ENCODE measurements at places on chromosomes 5 and 9. TPM values are rescaled to one million over a fixed set of nuclear protein-coding genes. Genes with fewer than 3 reads are reported as not detected.

Gene ZFAND5
- 172 TPM for total RNA-seq

- no peaks in the 10 kb centered on the region for H3K36me3 ChIP-seq
- H3K27ac ChIP-seq = no peak overlapping the region
- no peak for DNase-seq
- no peaks in the 10 kb centered on the region for H3K4me1 ChIP-seq
- H3K27me3 ChIP-seq = no peaks in the 10 kb centered on the region
- no peak overlapping the region for H3K4me3 ChIP-seq
These were observed 316.1 kb downstream of the CDK5RAP2 start for GRCh38 chr9:120263836-120264235.

DNA sequence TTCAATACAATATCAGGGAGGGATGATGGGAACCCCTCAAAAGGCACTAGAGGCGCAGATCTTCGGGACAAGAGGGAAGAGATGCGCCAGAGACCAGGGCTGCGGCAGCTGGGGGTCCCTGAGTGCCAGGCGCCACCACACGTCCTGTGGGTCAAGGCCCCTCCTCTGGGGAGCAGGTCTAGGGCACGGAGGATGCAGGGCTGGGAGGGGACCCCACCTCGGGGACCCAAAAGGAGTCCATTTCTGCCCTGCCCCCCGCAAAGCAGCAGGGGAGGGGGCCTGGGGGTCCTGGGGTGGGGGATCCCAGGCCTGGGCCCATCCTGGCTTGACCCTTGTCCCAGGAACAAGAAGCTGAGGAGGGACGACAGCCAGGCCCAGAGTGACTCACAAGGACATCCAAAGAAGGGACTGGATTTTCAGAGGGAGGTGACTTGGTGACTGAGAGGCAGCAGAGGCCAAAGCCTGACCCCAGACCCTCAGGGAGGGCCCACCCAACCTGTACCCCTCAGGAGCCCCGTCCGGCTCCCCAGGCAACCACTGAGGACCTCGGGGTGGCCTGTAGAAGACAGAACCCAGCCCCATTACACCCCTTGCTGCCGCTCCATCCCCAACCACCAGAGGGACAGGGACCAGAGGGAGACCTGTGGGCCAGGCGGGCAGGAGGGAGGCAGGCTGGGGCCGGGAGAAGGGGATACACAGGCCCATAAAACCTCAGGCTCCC, 54.2 kb downstream of the LRSAM1 start:
- no peak overlapping the region for H3K4me3 ChIP-seq
- peaks cover 42% of the 10 kb centered on the region for H3K36me3 ChIP-seq
- no peaks in the 10 kb centered on the region for H3K27me3 ChIP-seq
- DNase-seq = no peak

Gene LCN15
- not detected for total RNA-seq

GRCh38 chr9:76580820-76581219, 121.8 kb downstream of the GCNT1 start:
- H3K27me3 ChIP-seq = no peaks in the 10 kb centered on the region
- DNase-seq = no peak
- H3K4me1 ChIP-seq = peaks cover 28% of the 10 kb centered on the region
- no peak overlapping the region for H3K4me3 ChIP-seq
- H3K36me3 ChIP-seq = no peaks in the 10 kb centered on the region
- no peak overlapping the region for H3K27ac ChIP-seq

- DNase-seq = no peak
- H3K27me3 ChIP-seq = no peaks in the 10 kb centered on the region
- no peaks in the 10 kb centered on the region for H3K36me3 ChIP-seq
- H3K27ac ChIP-seq = no peak overlapping the region
- no peak overlapping the region for H3K4me3 ChIP-seq
- H3K4me1 ChIP-seq = no peaks in the 10 kb centered on the region
These were observed 134.1 kb downstream of the TRPM6 start for GRCh38 chr9:74753650-74754049.

GRCh38 chr5:2739360-2740050, 12.0 kb downstream of the IRX2 start:
- H3K4me3 ChIP-seq = peak overlapping the region; percentile 55
- no peak for DNase-seq
- H3K36me3 ChIP-seq = no peaks in the 10 kb centered on the region
- H3K4me1 ChIP-seq = peaks cover 15% of the 10 kb centered on the region

DNA sequence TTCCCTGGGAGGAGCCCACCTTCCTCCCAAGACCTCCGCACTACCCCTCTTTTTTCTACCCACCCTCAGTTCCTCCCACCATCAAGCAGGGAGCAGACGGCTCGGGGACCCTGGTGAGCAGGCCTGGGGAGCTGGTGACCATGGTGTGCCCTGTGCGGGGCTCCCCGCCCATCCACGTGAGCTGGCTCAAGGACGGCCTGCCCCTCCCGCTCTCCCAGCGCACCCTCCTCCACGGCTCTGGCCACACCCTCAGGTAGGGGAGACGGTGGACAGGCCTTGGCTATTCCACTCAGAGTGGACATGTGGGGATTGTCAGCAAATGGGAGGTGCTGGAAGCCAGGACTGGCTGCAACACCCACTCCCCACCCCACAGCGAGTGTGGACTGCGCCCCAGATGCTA, 52.9 kb upstream of the ASS1 start:
- no peaks in the 10 kb centered on the region for H3K36me3 ChIP-seq
- H3K4me1 ChIP-seq = no peaks in the 10 kb centered on the region
- no peak for DNase-seq
- H3K4me3 ChIP-seq = no peak overlapping the region
- no peaks in the 10 kb centered on the region for H3K27me3 ChIP-seq

GRCh38 chr9:136662326-136662655, 425 bp upstream of the EGFL7 start:
- H3K36me3 ChIP-seq = no peaks in the 10 kb centered on the region
- no peak overlapping the region for H3K4me3 ChIP-seq
- DNase-seq = no peak
- no peaks in the 10 kb centered on the region for H3K27me3 ChIP-seq
- peaks cover 10% of the 10 kb centered on the region for H3K4me1 ChIP-seq
- no peak overlapping the region for H3K27ac ChIP-seq

DNA sequence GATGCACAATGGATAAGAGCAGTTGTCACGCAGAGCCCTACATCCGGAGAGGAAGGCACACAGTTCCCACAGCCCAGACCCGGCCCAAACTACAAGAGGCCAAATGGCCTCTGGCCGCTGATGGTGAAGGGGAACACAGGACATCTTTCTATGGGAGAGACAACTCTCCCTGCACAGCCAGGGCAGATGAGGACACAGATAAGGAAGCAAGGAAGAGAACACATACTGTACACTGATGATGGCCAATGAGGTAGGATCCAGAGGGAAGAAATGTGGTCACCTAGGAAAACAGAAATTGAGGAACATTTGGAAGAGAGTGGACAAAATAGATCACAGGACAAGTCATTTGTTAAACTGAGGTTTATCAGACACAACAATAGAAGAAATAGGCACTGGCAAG, 28.4 kb upstream of the SMIM32 start:
- H3K4me3 ChIP-seq = no peak overlapping the region
- H3K27me3 ChIP-seq = no peaks in the 10 kb centered on the region
- H3K27ac ChIP-seq = no peak overlapping the region
- DNase-seq = no peak
- no peaks in the 10 kb centered on the region for H3K4me1 ChIP-seq
- H3K36me3 ChIP-seq = no peaks in the 10 kb centered on the region

DNA sequence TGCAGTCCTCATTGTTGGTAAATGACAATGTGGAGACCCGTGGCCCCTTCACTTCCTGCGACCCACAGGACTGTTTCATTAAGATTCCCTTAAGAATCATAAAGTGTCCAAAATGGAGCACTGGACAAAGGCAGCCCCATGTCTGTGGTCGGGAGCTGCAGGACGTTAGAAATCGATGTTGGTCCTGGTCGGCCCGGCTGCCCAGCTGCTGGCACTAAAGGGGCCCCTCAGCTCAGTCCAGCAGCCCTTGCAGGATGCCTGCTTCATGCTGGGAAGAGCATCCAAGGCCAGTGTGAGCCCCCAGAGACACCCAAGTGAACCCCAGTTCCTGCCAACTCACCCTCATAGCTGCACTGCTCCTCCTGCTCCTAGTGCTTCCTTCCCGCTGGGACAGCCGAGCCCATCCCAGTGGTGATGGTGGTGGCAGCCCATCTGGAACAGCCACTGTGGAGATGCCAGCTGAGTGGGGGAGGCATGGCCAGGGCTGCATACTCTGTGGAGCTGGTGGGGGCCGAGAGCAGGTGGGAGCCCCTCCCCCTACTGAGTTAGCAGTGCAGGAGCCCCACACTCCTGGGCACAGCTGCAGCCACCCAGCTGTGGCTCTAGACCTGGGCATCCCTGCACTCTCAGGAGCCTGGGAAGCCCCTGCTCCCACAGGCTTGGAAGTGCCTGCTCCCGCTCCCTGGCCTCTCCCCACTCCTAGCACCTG, 168.0 kb upstream of the IRX2 start:
- no peaks in the 10 kb centered on the region for H3K36me3 ChIP-seq
- no peak for DNase-seq
- no peaks in the 10 kb centered on the region for H3K27me3 ChIP-seq
- H3K4me3 ChIP-seq = no peak overlapping the region
- no peaks in the 10 kb centered on the region for H3K4me1 ChIP-seq

GRCh38 chr9:131583836-131584555, 38.7 kb downstream of the PRRT1B start:
- peaks cover 12% of the 10 kb centered on the region for H3K36me3 ChIP-seq
- H3K4me1 ChIP-seq = no peaks in the 10 kb centered on the region
- no peak overlapping the region for H3K27ac ChIP-seq
- DNase-seq = no peak
- no peaks in the 10 kb centered on the region for H3K27me3 ChIP-seq

Gene FAM81B
- 1.3 TPM for total RNA-seq

- no peak for DNase-seq
- no peak overlapping the region for H3K27ac ChIP-seq
- H3K36me3 ChIP-seq = no peaks in the 10 kb centered on the region
These were observed 452.0 kb downstream of the ENC1 start for GRCh38 chr5:74188351-74189105.

DNA sequence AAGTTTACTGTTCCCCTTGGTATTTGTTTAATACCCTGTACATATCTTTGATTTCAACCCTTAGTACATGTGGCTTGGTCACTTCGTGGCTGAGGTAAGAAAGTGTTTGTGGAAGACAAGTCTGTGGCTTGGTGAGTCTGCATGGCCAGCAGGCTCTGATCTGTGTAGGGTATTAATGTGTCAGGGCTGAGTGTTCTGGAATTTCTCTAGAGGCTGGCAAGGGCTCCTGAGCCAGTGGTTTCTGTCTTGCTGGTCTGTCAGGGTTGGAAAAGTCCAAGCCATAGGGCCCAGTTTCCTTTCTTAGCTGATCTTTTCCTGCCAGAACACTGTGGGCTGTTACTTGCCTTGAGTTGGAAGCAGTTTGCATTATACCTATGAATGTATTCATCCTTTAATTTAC, 48.0 kb upstream of the FBXL7 start:
- no peaks in the 10 kb centered on the region for H3K27me3 ChIP-seq
- H3K4me1 ChIP-seq = no peaks in the 10 kb centered on the region
- H3K36me3 ChIP-seq = no peaks in the 10 kb centered on the region
- H3K4me3 ChIP-seq = no peak overlapping the region
- no peak for DNase-seq

DNA sequence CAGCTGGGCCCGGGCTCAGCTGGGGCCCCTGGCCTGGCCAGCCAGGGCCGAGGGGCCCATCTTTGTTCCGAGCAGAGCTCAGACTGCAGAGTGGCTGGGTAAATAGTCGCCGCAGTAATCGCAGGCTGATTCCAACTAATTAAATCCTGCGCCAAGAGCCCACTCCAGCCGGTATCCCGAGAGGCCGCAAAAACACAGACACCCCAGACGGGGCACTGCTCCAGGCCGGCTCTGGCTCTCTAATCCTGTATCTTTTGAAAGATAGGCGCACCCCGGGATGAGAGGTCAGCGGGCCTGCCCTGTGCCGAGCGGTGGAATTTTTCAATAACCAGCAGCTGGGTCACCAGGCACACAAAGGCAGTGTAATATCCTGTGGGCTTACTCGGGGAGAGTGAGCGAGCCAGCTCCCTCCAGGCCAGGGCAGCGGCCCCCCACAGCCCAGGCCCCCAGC, 57.7 kb downstream of the LMX1B start:
- H3K4me3 ChIP-seq = no peak overlapping the region
- H3K27ac ChIP-seq = no peak overlapping the region
- no peak for DNase-seq
- H3K4me1 ChIP-seq = no peaks in the 10 kb centered on the region
- no peaks in the 10 kb centered on the region for H3K27me3 ChIP-seq

Gene ACTL7B
- total RNA-seq = not detected

- H3K27me3 ChIP-seq = no peaks in the 10 kb centered on the region
- no peak overlapping the region for H3K4me3 ChIP-seq
- peaks cover 4% of the 10 kb centered on the region for H3K36me3 ChIP-seq
- no peak for DNase-seq
- no peaks in the 10 kb centered on the region for H3K4me1 ChIP-seq
These were observed 62.3 kb downstream of the TSTD2 start for GRCh38 chr9:97570899-97571298.

DNA sequence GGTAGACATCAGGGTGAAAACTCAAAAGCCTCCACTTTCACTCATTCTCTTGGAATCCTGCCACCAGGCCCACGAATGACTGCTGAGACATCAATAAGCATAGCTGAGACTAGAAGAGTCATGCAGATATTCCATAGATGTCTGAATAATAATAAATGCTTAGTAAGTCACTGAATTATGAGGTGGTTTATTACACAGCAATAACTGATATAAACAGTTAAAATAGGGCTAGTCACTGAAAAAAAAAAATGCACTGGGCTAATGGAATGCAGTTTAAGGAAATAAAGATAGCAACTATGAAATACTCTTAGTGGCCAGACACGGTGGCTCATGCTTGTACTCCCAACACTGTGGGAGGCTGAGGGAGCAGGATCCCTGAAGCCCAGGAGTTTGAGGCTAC, 262.8 kb upstream of the CDH6 start:
- no peaks in the 10 kb centered on the region for H3K27me3 ChIP-seq
- H3K4me3 ChIP-seq = no peak overlapping the region
- no peaks in the 10 kb centered on the region for H3K36me3 ChIP-seq
- no peaks in the 10 kb centered on the region for H3K4me1 ChIP-seq
- H3K27ac ChIP-seq = no peak overlapping the region

DNA sequence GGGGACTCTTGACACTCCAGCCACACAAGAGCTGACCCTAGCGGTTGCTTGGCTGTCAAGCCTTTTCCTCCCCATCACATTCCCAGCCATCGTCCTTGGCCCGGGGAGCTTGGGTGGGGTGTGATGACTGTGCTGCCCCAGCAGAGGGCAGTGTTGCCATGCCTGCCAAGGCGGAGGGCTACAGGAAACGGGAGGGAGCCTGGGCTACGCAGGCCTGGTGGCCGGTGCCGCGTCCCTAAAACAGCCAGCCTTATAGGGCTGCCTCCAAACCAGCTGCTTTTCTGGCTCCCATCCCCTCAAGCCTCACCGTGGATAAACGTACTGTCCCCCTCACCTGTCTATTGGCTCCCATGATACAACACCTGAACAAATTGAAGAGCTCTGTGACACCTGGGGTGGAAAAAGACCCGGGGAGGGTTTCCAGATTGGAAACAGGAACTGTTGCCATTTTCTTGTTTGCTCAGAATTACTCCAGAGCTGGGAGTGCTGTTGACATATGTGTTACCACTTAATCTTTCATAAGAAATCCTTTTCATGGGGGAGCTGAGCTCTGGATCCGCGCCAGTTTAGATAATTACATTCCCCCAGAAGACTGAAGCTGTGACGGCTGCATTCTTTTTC, 72.8 kb upstream of the ASTN2 start:
- no peak overlapping the region for H3K4me3 ChIP-seq
- peaks cover 23% of the 10 kb centered on the region for H3K4me1 ChIP-seq
- no peaks in the 10 kb centered on the region for H3K36me3 ChIP-seq
- peak; percentile 77 for DNase-seq
- no peaks in the 10 kb centered on the region for H3K27me3 ChIP-seq

Gene C9orf43
- not detected for total RNA-seq

Gene GAS1
- total RNA-seq = 29.1 TPM

- no peaks in the 10 kb centered on the region for H3K4me1 ChIP-seq
- H3K27me3 ChIP-seq = no peaks in the 10 kb centered on the region
- no peaks in the 10 kb centered on the region for H3K36me3 ChIP-seq
- H3K4me3 ChIP-seq = no peak overlapping the region
- no peak for DNase-seq
- no peak overlapping the region for H3K27ac ChIP-seq
These were observed 1084.4 kb upstream of the WWC1 start for GRCh38 chr5:167207081-167207480.

Gene CYFIP2
- 22.1 TPM for total RNA-seq
